ENCODE measurements at places on chromosomes 7 and 10.

DNA sequence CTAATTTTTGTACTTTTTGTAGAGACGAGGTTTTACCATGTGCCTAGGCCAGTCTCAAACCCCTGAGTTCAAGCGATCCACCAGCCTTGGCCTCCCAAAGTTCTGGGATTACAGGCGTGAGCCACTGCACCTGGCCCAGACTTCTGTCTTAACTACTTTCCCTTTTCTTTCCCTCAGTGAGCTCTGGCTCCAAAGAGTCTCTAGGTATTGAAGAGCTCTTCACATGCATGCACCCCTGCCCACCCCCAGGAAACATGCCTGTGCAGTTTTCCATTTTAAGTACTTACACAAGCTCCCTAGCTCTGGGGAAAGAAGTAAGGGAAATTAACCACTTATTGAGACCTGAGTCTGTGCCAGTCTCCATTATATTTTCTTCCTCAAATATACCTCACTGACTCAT is 2.0 kb downstream of the MYOZ1 start:
- no peak overlapping the region for H3K4me3 ChIP-seq
- peaks cover 10% of the 10 kb centered on the region for H3K4me1 ChIP-seq
- H3K27ac ChIP-seq, result no peak overlapping the region

DNA sequence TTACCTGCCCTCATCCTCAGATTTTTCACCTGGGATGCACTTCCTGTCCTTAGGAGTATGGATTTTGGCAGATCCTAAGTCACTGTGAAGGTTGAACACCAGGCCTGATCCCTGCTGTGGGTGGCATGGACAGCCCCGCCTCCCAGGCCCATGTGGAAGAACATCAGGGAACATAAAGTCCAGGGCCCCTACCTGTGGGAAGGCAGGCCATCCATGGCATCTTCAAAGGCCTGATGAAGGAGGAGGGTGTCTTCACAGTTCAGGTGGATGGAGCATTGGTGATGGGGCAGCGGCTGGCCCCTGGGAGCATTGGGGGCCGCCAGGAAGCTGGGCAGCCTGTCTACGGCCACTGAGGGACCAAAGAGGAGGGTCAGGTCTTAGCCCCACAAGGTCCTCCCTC is 24.6 kb downstream of the PYROXD2 start:
- H3K27ac ChIP-seq, result no peak overlapping the region
- H3K27me3 ChIP-seq, result peaks cover 11% of the 10 kb centered on the region
- peaks cover 3% of the 10 kb centered on the region for H3K4me1 ChIP-seq
- no peak for DNase-seq
- no peak overlapping the region for H3K4me3 ChIP-seq

DNA sequence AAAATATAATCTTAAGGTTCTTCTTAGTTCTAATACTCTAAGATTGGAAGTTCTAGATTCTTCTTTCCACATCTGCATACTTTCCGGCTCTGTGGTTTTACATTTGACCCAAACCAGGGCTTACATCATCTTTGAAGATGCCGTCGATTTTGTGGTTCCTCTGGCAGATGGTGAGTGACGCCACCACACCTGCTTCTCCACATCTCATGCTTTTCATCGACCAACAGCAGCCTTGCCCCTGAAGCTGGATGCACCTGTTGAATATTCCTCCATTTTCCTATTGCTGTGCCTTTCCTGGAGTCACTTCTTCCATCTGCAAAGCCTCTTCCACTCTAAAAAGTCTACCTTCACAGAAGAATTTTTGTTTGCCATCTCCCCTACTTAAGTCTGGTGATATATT is 121.3 kb downstream of the PRKCQ start:
- no peaks in the 10 kb centered on the region for H3K4me1 ChIP-seq
- no peak for DNase-seq
- peaks cover 85% of the 10 kb centered on the region for H3K36me3 ChIP-seq
- no peak overlapping the region for H3K27ac ChIP-seq

DNA sequence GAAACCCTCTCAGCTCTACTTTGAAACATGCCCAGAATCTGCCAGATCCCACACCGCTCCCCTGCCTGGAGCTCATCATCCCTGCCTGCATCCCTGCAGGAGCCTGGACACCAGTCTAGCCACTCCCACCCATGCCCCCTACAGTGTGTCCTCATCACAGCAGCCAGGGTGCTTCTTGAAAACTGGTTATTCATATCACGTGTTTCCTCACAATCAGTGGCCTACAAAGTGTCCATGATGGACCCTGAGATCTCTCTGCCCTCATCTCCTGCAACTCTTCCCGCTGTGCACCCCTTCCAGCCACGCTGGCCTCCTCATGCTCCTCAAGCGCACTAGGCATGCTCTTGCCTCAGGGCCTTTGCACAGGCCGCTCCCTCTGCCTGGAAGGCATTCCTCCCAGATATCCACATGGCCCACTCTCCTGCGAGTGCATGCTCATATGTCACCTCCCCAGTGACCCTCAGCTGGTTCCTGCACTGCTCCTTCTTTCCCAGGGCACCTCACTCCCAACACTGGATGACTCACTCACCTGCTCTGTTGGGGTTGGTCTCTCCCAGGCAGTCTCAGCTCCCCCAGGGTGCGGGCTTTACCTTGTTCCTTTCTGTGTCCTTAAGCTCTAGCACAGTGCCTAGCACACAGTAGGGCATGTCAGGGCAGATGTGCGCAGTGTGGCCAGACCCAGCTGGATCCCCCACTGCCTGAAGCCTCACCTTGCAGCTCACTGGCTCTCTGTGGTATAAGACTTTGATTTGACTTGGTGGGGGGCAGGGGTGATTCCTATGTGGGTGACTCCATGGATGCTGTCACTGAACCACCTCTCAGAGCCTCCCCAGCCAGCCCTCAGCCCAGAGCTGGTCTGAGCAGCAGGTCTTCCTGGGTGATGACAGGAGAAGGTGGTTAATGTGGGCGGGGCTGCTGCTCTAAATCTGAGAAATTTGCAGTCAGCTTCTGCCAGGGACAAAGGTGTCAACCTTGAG is 37.3 kb downstream of the CDH23 start:
- peaks cover 6% of the 10 kb centered on the region for H3K27me3 ChIP-seq
- H3K4me1 ChIP-seq, result peaks cover 14% of the 10 kb centered on the region
- no peak for DNase-seq
- H3K4me3 ChIP-seq, result no peak overlapping the region
- H3K36me3 ChIP-seq, result no peaks in the 10 kb centered on the region
- H3K27ac ChIP-seq, result no peak overlapping the region

GRCh38 chr7:136803028-136803427 is 65.4 kb upstream of the CHRM2 start:
- no peak overlapping the region for H3K27ac ChIP-seq
- no peaks in the 10 kb centered on the region for H3K27me3 ChIP-seq
- no peak overlapping the region for H3K4me3 ChIP-seq
- no peaks in the 10 kb centered on the region for H3K4me1 ChIP-seq
- no peak for DNase-seq
